ENCODE measurements at places on chromosomes 11 and 22.

DNA sequence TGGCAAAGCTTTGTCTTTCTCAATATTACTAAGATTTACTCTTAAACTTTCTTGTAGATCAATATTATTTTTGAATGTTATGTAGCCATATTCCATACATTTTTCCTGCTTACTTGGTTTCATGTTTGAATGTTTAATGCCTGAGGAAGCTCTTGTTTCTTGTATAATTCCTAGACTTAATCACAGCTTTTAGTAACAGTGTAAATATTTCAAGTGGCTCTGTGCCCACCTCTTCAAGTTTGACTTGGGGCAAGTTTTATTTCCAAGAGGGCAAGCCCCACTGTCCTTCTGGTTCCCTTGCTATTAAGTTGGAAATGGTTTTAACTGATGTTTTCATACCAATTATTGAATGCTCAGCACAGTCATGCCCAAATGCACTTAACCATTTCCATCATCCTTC lies 1004.1 kb downstream of the OPCML start:
- no peak for DNase-seq

- DNase-seq = no peak
Observed at GRCh38 chr11:43732225-43732624, 51.7 kb downstream of the HSD17B12 start.

DNA sequence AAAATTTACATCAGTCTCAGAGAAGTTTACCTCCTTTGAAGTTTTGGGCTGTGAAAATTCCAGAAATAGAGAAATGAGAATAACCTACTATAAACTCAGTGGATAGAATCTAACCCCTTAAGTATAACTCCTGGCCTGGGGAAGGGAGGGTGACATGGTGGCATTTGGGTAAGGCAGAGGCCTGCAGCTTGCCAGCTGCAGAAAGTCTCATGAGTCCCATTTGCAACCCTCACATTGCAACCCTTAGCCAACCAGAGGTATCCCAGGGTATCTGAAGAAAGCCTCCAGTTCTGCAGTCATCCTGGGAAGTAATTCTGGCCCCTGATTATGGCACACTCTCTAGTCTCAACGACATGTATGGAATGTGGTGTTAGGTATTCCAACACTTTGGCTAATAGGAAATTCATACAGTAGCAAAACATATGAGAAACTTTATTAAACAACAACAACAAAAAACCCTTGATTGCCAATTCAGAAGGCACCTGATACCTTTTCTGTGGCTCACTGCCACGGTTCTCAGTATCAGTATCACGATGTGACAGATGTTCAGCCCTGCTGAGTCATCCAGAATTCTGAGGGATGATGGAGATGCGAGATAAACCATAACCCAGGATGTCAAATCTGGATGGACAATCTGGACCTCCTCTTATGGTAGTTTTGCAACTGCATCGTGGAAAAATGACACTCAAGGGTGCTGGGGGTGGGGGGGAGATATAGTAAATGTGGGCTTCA lies 743.4 kb downstream of the NELL1 start:
- no peak for DNase-seq

GRCh38 chr11:27358296-27358695 lies 4.7 kb downstream of the CCDC34 start:
- DNase-seq = no peak

DNA sequence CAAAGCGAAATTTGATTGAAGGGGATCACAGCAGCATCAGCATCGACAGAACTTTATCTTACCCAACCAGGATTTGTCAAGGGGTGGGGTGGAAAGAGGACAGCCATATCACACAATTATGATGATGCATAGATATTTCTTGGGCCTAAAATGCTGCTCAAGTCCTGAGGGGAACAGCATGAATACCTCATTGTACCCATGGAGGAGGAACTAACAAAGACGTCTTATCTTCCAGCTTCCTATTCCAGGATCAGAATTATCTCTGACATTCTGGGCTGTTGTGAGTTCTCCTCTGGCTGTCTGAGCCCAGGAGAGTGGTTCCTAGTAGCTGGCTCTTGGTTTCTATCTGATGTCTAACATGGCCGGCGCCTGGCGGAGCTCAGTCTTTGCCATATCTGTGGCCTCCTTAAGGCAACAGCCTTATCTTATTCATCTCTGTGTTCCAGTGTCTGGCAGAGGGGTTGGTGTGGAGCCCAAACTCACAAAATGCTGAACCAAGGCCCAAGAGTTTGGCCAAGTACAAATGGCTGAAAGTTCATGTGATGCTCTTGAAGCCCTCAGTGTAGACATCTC lies 68.2 kb upstream of the TIMP3 start:
- DNase-seq = no peak

- DNase-seq = no peak
Observed at GRCh38 chr11:100774859-100775258, 87.8 kb downstream of the ARHGAP42 start.

DNA sequence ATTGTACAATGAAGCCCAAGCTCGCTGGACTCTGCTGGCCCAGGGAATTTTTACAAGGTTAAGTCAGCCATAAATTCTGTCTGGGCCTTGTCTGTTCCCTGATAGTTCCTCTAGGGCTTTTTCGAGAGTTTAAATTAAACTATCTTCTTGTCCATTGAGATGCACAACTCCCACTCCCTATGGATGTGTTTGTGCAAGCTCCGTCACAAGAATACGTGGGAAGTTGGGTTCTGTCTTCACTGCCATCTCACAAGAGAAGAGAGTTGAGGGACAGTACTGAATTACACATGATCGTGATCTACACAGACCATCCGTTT lies 153.6 kb upstream of the TTC12 start:
- DNase-seq = no peak

- no peak for DNase-seq
Observed at GRCh38 chr11:69691463-69691862, 12.4 kb downstream of the FGF19 start.

DNA sequence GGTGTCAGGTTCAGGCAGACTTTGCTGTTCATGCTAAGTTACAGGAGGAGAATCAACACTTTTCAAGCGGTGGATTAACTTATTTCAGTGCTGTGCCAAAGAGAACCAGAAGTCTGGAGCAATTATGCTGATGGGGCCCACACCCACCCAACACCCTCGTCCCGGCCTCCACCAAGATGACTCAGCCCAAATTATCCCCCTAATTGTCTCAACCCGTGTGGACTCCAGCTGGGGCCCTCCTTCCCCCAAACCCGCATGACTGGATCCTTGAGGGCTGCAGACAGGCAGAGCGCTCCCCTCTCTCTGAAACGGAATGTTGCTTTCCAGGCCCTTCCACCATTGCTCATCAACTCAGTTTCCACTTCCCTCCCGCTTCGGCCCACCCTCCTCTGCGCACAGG lies 34.6 kb upstream of the MN1 start:
- no peak for DNase-seq

DNA sequence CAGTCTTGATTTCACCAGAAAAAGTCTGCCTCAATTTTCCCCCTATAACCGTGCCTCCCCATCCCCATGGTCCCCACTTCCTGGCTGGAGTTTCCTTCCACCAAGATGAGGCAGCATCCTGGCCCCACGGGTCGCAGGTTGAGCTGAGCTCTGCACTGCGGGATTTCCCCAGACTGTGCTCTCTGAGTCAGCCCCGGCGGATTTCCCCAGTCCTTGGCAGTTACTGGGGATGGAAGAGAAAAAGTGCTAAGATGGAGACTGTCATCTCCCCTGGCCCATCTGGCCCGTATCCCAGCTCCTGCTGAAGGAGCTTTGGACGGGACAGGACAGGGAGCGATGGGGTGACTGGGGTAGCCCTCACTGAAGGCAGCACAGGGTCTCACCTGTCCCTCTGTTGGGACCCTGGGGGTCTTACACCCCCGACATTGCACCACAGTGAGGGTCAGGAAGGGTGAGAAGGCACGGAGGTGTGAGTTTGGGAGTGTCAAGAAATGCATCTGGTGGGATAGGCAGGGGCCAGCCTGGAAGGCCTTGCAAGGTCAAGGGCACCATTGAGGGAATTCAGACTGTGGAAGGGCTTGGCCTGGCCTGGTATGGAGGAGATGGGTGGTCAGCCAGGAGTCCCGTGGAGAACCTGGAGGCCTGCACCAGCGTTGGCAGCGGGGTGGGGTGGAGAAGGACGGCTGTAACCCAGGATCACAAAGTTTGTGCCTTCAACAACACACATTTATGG lies 36.5 kb downstream of the NADSYN1 start:
- no peak for DNase-seq

- DNase-seq = no peak
Observed at GRCh38 chr11:130775306-130776060, 140.8 kb downstream of the SNX19 start.

Measured in activated CD8-positive, alpha-beta memory T cell treated with anti-CD3 and anti-CD28 coated beads for 4 hours (primary cell).